ENCODE measurements at places on chromosomes 1 and 21.

- DNase-seq = no peak
Observed at GRCh38 chr21:27534206-27534605, 567.3 kb upstream of the ADAMTS5 start.

- DNase-seq = no peak
Observed at GRCh38 chr1:43913051-43913501, 20.5 kb upstream of the ARTN start.

DNA sequence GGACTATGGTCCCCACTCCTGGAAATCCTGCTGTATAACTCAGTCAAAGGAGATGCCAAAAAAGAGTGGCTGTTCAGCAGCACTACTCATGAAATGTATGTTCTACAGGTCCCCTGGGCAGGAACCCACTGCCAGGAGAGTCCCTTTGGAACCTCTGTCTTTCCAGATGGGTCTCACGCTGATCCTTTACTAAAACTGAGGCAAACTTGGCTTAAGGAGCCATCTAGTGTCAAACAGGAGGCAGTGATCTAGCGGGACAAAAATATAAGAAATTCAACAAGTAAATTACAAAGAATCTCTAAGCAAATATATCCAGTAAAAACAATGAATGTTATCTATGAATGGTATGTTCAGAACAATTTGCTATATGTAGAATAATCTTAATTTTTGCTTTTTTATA is 80.5 kb upstream of the PRMT6 start:
- no peak for DNase-seq

DNA sequence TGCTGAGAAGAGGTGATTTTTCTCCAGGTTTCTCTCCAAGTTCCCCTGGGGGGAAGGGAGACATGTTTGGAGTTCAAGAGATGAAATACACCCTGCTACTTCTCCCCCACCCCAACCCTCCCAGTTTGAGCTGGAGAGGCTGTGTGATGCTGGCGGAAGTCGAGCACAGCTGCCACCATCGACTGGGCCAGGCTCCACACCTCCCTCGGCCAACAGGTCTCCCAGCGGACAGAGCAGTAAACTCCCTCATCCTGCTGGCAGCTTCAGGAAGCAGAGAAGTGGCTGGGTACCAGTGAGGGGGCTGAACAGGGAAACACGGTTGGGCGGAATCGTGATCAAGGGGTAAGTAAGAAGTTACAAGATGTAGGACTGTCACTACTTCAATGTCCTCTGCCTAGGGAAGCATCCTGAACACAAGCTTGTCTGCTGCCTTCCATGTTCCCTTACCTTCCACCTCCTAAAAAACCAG is 6.6 kb upstream of the NHLH1 start:
- DNase-seq = no peak

GRCh38 chr1:157925419-157926166 is 67.9 kb upstream of the KIRREL1 start:
- no peak for DNase-seq

- no peak for DNase-seq
Observed at GRCh38 chr1:57112148-57112547, 146.3 kb upstream of the C8B start.

GRCh38 chr1:215526846-215527151 is 40.3 kb upstream of the KCTD3 start:
- DNase-seq = no peak

DNA sequence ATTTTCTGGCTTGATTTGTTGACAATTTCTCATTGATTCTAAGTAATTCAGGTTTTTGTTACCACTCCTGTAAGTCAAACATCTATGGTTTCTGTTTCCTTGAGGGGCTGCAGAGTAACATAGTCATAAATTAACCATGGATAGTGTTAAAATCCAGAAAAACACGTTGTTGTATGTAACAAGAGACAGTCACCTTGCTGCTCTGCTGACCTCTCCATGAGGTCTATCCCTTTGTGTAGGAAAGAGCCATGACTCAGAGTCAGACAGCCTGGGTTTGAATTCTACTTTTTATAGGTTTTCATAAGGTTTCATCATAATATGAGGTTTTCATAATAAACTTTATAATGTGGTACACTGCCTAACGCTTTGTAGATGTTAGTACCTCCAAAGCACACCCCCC is 27.6 kb upstream of the NBL1 start:
- no peak for DNase-seq

DNA sequence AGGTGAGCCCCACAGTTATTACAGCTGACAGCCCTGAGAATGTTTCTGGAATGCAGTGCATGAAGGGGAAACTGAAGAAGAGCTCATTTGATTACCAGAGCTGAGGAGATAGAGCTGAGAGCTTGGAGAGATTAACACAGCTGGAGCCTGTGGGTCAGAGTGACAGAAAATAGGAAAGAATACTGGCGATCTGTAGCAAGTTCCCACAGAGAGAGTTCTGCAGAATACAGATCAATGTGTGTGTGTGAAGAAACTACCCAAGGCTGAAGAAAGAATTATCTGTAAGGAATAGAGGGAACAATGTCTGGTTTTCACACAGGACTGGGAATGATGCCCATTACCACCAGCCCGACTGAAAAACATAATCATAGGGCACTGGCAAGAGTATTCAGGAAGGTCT is 103.6 kb upstream of the SNX7 start:
- DNase-seq = no peak

- no peak for DNase-seq
Observed at GRCh38 chr1:70627910-70628309, 216.8 kb downstream of the CTH start.

GRCh38 chr21:34537838-34538237 is 25.8 kb upstream of the KCNE1 start:
- no peak for DNase-seq

DNA sequence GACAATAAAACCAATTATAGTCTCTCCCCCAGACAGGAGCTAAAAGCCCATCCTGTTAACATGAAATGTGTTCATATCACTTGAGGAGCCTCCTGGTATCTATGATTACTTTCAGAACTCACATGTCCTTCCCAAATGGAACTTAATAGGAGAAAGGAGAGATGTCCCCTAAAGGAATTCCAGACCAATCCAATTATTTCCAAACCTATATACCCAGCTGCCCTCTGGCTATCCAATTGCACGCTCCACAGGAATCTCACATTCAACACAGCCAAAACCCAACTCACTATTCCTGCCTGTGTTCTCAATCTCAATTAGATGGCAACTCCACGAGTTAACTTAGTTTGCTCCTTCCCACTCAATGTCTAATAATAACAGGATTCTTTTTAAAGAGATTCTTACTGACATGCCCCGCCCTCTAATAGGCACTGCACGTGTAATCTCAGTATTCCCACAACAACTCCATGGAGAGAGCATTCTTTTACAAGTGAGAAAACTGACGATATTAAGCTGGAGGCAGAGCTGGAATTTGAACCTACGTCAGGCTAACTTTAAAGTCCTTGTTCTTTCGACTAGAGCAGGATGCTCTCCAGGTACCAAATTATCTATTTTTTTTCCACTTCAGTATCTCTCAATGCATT is 59.1 kb upstream of the SEC16B start:
- no peak for DNase-seq

DNA sequence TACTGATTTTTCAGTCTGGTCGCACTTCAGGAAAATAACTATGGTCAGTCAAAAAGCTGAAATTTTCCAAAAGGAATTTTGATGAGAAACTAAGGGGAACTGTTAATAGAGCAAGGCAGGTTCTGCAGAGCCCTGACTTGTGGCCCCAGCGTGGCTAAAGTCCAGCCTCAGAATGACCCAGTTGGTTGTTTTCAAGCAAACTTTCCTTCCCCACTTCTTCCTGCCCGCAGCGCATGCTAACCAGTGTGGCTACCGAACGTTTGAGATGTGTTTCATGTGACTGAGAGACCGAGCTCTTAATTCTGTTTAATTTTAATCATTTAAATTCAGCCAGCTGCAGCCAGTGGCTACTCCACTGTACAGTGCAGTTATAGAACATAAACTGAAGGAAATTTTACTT is 6.2 kb upstream of the IL10RB start:
- peak; percentile 30 for DNase-seq

- peak; percentile 8 for DNase-seq
Observed at GRCh38 chr1:168504064-168504837, 39.5 kb downstream of the XCL2 start.

DNA sequence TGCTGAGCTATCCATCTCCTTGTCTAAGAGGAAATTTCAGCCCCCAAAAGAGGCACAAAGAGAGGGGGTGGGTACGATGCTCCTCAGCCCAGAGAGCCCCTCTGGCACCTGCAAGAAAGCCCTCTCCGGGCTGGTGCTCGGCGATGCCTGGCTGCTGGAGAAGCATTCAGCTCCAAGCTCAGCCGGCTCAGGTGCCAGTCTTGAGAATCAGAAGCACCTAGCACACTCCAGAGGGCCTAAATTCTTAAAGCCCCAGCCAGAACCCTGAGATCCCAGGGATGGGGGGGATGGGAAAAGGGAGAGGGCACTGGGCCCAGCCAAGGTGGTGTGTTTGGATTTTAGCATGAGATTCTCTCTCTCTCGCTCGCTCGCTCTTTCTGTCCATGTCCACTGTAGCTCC is 2.9 kb downstream of the GRIK3 start:
- no peak for DNase-seq

DNA sequence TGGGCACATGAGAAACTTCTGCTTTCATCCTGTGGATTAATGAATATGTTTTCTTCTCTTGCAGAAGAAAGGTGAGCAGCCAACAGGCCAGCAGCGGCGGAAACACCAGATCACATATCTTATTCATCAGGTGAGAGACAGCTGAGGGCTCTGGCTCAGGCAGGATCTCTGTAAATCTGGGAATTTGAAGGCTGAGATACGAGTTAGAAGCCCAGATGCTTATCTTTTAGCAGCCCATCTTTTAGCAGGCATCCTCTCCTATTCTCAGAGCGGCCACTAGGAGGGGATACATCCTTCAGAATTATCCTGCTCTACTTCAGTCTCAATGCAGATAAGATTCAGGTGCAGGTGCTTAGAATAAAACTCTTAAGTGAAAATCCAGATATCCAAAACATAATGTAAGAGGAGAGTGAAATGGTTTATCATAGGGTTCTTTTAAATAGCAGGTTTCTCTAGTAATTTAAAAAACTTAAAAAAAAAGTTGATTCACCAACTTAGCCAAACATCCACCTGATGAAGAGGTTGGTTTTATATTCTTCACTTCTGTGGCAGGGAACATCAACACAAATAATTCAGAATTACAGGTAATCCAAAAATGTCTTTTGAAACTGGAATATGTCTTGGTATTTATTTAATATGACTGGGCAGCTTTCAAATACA is 19.3 kb downstream of the SH2D2A start:
- DNase-seq = peak; percentile 74

GRCh38 chr1:110319332-110320167 is 19.6 kb upstream of the RBM15 start:
- DNase-seq = no peak

DNA sequence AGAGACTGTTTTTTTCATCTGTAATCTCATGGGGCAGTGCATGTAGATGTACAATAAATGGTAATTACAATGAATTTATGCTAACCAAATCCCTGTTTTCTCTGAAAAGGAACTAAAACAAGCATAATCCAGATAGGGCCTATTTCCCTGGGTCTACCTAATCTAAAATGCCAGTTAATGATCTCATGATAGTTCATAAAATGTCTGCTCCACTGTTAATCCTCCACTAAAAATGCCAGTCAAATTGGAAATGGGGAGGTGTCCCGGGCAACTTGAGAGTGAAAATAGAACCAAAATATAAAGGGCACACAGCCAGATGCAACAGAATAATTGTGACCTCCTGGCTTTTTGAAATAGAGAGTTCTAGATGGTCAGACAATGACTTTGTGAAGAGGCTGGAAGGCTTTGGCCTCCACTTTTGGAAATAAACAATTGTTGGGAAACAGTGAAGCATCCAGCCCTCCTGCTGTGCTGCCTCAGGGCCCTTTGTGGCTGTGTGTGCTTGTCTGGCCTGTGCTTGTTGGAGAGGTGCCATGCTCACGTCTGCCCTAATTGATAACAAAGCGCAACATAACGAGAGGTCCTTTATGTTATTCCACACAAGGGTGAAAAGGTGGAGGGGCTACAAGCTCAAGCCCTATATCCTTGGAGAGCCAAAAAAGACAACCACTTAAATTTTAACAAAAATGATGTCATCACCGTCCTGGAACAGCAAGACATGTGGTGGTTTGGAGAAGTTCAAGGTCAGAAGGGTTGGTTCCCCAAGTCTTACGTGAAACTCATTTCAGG is 97.7 kb downstream of the ATP5PO start:
- no peak for DNase-seq

DNA sequence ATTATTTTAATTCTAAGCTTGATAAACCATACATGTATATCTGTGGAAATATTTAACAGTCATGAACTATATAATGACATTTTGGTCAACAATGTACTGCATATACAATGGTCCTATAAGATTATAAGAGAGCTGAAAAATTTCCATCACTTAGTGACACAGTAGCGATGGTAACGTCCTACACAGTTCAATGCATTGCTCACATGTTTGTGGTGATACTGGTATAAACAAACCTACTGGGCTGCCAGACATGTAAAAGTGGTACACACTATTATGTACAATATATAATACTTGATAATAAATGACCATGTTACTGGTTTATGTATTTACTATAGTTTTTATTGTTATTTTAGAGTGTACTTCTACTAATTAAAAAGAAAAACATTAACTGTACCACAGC is 841.9 kb downstream of the LTN1 start:
- no peak for DNase-seq

DNA sequence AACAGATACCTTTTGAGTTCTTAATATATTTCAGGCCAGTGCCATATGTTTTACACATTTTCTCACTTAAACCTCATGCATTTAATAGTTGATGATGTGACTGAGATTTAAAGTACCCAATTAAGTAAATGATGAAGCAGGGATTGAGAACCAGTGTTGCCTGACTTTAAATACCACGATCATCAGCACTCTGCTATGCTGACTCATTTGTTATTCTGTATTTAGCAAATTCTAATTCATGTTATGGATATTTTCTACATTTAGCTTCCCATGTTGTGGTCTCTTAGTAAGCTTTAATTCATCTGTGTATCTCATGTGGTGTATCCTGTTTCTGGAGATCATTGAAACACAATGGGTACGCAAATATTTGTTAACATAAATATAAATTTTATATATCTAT is 363.0 kb downstream of the PTBP2 start:
- DNase-seq = no peak

GRCh38 chr1:199733125-199733524 is 294.4 kb upstream of the NR5A2 start:
- DNase-seq = no peak

DNA sequence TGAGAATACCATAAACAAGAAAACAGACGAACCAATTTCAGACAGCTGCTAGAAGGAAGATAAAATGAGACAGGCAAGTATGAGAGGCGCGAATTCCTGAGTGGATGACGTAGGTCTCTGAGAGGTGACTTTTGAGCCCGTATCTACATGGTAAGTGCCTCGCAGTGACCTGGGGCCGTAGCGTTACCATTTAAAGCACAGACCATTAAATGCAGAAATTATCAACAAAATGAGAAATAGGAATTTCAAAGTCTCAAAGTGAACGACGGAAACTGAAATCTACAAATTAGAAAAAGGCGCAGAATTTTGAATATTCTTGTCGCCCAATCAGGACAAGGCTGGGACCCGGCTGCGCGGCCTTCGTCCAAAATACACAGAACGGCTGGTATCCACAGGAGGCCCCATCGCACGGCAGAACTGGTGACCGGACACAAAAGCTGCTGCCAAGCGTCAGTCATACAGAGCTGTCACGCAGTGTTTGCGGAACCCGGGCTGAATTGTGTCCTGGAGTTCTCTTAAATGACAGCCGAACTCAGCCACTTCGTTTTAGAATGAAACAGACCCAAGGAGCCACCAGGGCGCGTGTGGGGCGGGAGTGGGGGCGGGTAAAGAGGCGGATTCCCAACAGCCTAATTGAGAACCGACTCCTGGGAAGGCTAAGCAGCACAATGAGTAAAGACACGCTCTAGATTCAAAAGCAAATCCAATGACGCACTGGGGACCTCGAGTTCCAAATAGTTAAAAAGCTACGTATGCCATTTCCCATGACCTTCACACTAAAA is 13.8 kb upstream of the BOLA1 start:
- DNase-seq = peak; percentile 67

Measured in CD4-positive, alpha-beta T cell treated with Interleukin-6 for 4 hours (primary cell).